ENCODE measurements at places on chromosomes 12 and 14. TPM values are rescaled to one million over a fixed set of nuclear protein-coding genes. Genes with fewer than 3 reads are reported as not detected.

- H3K36me3 ChIP-seq: no peaks in the 10 kb centered on the region
- no peak overlapping the region for H3K4me3 ChIP-seq
- H3K27me3 ChIP-seq: no peaks in the 10 kb centered on the region
- no peak for DNase-seq
- H3K4me1 ChIP-seq: no peaks in the 10 kb centered on the region
These were observed 10.1 kb upstream of the TWF1 start for GRCh38 chr12:43816168-43816567.

DNA sequence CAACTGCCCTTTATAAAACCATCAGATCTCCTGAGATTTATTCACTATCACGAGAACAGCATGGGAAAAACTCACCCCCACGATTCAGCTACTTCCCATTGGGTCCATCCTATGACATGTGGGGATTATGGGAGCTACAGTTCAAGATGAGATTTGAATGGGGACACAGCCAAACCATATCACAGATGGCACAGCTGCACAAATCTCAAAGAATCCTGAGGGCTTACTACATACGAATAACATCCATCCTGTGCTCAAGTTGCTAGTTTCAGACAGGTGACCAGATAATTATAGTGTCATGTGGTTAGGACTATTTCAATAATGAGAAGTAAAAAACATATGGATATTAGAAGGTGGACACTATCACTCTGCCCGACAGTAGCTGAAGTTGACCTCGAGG is 211.2 kb downstream of the NUAK1 start:
- H3K27me3 ChIP-seq: no peaks in the 10 kb centered on the region
- no peak for DNase-seq
- no peaks in the 10 kb centered on the region for H3K36me3 ChIP-seq
- no peak overlapping the region for H3K4me3 ChIP-seq

DNA sequence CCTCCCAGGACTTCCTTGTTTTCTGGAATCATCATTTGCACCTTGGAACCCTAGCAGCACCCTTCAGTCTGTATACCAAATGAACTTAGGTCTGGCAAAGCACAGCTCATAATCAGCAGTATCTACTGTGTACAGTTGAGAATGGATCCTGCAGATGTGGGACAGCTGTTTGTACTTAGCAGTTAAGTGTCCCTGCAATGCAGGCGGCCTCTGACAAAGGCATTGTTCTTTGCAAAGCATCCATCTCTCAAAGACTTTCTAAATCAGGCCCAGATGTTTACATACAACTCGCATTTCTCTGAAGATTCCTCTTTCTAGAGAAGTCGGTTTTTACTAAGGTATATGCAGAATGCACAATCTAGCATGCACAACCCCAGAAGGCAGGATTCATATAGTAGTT is 170.5 kb upstream of the RBM19 start:
- H3K4me1 ChIP-seq: peaks cover 3% of the 10 kb centered on the region
- no peaks in the 10 kb centered on the region for H3K27me3 ChIP-seq
- no peak overlapping the region for H3K27ac ChIP-seq
- no peaks in the 10 kb centered on the region for H3K36me3 ChIP-seq

- no peaks in the 10 kb centered on the region for H3K4me1 ChIP-seq
- H3K27me3 ChIP-seq: peaks cover 6% of the 10 kb centered on the region
- DNase-seq: no peak
- H3K4me3 ChIP-seq: no peak overlapping the region
These were observed 33.5 kb upstream of the C14orf180 start for GRCh38 chr14:104545942-104546501.

DNA sequence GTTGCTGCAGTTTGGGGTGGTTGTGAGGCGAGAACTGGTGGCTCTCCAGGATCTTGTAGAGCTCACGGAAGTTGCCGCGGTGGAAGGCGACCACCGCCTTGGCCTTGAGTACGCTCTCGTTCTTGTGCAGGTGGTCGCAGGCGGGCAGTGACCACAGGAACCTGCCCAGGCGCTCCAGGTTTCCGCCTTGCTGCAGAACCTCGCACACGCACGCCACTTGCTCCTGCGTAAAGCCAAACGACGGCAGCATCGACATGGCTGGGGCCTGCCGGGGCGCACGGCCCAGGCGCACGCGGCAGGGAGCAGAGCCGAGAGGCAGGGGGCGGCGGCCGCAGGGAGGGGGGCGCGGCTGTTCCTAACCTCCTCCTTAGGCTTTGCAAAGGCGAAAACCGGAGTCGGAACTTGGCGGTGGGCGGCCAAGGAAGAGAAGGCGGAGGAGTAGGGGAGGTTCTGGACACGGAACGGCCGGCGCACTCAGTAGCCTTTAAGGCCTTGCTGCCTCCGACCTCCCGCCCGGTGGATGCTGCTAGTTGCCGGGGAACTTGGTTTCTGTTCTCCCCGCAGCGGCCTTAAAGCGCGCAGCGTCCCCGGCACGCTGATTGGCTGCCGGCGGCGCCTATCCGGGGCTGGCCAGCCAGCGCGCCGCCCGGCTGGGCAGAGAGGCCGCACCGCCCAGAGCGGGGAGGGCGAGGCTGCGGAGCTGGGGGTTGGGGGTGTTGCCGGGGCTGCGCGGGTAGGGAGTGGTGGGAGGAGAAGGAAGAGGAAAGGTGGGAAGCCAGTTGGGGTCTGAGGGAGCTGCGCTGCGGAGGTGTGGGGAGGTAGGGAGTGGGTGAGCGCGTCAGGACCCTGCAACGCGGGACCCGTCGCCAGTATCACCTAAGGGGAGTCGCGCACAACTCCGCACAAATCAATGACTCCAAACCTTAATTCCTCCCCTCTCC is at the start of gene SIX1:
Gene SIX1, minus strand, starts transcription at position 544 of the 941 bp plus-strand sequence. Its CDS starts 288 bp downstream, at position 256.
- no peak within 1 kb of the TSS for H3K27ac ChIP-seq
- DNase-seq: peak; percentile 76
- peaks cover 6% of the 10 kb centered on the region for H3K27me3 ChIP-seq
- H3K4me1 ChIP-seq: peaks cover 36% of the 10 kb centered on the region
- no peaks in the 10 kb centered on the region for H3K36me3 ChIP-seq
- H3K4me3 ChIP-seq: peak within 1 kb of the TSS; percentile 42

DNA sequence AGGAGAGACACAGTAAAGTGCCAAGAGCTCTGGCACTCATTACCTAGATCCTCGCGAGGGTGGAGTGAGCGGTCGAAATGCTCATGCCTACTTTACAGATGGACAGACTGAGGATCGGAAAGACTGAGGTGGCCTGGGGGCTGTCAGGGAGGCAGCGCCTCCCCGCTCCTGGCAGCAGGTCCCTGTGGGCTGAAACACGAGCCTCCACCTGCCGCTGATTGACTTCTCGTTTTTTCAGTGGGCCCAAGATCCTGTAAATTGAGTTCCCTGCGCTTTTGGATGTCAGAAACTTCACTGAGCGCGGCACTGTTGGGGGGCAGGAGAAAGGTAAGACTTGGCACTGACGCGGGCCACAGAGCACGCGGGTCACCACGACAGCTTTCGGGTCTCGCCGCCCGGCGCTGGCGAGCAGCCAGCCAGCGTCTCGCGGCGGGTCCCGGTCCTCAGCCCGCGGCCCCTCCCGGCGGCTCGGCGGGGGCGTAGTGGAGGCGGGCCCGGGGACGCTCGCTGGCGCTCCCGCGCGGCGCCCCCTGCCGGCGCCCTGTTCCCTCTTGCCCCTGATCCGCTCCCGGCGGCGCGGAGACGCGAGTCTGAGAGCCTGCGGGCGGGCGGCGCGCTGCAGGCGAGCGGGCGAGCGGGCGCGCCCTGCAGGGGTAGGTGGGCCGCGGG is 552 bp upstream of the SCN8A start:
- peak overlapping the region; percentile 92 for H3K4me3 ChIP-seq
- H3K36me3 ChIP-seq: no peaks in the 10 kb centered on the region
- no peaks in the 10 kb centered on the region for H3K27me3 ChIP-seq
- 0 out of 2 replicates have a peak, but pooled peaks cover 7% of the 10 kb centered on the region for H3K4me1 ChIP-seq
- peak; percentile 87 for DNase-seq

DNA sequence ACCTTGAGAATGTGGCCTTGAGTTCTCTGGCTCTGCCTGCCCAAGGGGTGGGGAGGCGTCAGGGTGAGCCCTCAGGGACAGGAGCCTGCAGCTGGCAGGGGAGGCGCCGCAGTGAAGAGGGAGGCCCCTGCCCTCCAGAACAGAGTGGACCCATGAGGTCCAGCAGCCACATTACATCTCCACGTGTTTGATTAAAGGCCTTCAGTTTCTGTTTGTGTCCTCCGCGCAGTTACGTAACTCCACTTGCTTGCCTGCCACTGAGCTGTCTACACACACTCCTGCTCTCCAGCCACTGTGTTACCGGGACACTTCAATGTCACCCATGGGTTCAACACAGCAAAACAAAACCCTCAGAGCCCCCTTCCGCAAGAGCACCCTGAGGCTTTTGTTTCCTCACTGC is 70.4 kb downstream of the CHGA start:
- H3K4me3 ChIP-seq: no peak overlapping the region
- no peak for DNase-seq
- no peaks in the 10 kb centered on the region for H3K27me3 ChIP-seq
- peaks cover 2% of the 10 kb centered on the region for H3K36me3 ChIP-seq
- no peak overlapping the region for H3K27ac ChIP-seq
- H3K4me1 ChIP-seq: no peaks in the 10 kb centered on the region

DNA sequence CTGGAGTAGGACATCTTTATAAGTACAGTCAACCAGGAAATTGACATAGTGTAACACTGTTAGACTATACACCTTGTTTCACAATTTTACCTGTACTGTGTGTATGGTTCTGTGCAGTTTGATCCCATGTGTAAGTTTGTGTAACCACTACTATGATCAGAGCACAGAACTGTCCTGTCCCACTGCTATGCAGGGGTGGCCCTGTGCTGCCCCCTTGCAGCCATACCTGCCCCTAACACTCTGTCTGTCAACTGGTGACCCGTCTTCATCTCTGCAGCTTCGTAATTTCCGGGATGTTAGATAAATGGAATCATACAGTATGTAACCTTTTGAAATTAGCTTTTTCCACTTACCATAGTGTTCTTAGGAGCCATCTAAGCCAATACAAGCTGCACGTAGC is 58.7 kb upstream of the RD3L start:
- no peak for DNase-seq
- H3K4me1 ChIP-seq: no peaks in the 10 kb centered on the region
- no peak overlapping the region for H3K27ac ChIP-seq
- H3K36me3 ChIP-seq: no peaks in the 10 kb centered on the region

DNA sequence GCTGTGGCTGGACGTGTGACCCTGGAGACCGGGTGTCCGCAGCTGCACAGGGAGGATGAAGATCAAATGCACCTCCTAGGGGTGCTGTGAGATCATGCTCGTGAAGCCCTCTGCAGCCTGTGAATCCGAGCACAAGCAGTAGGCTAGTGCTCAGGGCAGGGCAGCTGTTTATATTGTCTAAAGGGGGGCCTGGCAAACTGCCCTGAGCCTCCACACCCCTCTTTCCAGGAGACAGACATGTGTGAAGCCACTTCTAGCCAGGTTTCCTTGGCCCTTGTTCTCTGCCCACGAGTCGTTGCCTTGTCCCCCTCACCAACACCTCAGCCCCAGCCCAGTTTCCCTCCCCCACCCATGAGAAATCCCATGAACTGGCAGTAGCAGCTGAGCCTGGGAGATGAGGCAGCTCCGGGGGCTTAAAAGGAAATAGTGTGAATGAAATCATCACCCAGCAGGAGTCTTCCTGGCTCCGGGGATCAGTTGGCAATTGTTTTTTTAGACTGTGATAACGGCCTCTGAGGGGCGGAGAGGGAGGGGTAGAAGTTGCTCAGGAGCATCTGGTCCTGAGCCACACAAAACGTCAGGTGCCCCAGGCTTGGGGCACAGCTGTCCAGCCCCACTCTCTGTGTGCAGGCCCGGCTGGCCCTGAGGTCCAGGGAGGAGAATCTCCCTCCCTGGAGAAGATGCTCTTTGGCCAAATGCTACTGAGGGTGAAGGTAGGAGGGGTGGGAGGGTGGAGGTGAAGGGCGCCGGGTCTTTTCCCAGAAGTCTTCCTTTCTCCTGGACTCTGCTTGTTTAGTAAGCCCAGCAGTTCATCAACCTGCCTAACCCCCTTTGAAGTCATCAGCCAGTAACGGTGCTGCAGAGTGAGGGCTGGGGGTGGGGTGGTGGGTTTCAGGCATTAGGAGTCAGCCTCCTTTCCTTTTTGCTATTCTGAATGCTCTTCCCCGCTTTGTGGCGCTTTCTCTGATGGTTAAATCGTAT is 4.0 kb downstream of the FGF6 start:
- peaks cover 4% of the 10 kb centered on the region for H3K27me3 ChIP-seq
- no peak for DNase-seq
- no peak overlapping the region for H3K4me3 ChIP-seq
- no peak overlapping the region for H3K27ac ChIP-seq
- no peaks in the 10 kb centered on the region for H3K4me1 ChIP-seq
- no peaks in the 10 kb centered on the region for H3K36me3 ChIP-seq

DNA sequence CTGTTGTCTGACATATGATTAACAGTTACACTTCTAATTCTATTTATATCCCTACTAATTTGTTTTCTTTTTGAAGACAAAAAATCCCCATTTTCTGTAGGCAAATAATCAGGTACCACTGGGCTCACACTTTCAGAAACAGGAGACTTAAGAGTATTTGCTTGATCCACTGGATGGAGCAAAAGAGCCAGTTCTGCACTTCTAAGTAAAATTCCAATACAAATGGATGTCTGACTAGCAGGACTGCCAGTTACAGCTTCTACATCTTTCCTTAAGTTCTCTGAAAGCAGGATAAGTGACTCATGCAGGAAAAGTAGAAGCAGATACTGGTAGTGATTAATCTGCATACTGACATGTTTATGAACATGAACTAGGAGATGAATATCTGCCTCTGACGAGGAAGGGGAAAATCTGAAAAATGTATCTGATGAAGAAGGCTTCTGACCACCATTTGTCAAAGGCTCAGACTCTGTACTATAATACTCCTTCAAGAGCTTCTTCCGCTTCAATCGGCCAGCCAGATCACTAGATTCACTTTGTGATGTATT is 73.8 kb upstream of the ANKS1B start:
- H3K4me3 ChIP-seq: no peak overlapping the region
- no peaks in the 10 kb centered on the region for H3K4me1 ChIP-seq
- DNase-seq: no peak
- H3K36me3 ChIP-seq: no peaks in the 10 kb centered on the region

DNA sequence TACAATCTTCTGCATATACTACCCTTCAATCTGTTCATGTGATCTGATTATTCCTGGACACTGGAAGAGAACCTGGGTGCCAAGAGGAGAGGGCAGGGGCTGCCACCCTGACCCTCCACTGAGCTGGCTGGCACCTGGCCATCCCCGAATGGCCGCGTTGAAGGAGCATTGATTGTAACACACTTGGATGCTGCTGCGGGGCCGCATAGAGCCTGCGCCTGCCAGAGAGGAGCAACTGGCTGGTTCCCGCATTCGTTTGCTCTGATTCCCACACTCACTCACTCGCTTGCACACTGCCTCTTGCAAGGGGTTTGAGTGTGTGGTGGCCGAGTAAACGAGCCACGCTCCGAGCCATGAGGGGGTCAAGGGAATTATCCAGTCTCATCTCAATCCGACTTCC is 32.4 kb downstream of the PSEN1 start:
- no peak overlapping the region for H3K4me3 ChIP-seq
- DNase-seq: no peak
- H3K36me3 ChIP-seq: no peaks in the 10 kb centered on the region

DNA sequence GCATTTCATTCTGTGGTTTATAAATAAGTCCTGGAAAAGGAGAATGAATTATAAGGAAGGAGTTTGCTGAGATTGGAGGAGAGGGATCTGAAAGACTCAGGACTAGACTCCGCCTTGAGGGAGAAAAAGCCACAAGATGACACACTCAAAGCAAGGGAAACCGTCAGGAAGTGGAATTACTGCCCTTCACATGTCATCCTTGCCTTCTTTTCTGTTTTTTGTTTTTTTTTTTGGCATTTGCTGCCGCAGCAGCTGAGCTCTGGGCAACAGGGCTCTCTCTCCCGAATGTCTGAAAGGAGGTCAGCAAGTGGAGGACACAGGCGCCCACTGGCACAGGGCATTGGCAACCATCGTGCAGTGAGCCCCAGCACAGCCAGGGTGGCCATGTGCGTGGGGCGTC is 344.9 kb downstream of the DPF3 start:
- H3K36me3 ChIP-seq: no peaks in the 10 kb centered on the region
- no peaks in the 10 kb centered on the region for H3K4me1 ChIP-seq
- no peak overlapping the region for H3K4me3 ChIP-seq
- no peak for DNase-seq
- H3K27ac ChIP-seq: no peak overlapping the region
- no peaks in the 10 kb centered on the region for H3K27me3 ChIP-seq

DPY19L2 gene
- not detected for total RNA-seq

SPX gene
- total RNA-seq: 6.4 TPM

FOXG1 gene
- not detected for total RNA-seq

All from Caco-2 (cell line).